ENCODE measurements at places on chromosomes 7 and 10. TPM values are rescaled to one million over a fixed set of nuclear protein-coding genes. Genes with fewer than 3 reads are reported as not detected.
A peak's percentile ranks its signal among the peaks of the same experiment; 100 is the strongest.

DNA sequence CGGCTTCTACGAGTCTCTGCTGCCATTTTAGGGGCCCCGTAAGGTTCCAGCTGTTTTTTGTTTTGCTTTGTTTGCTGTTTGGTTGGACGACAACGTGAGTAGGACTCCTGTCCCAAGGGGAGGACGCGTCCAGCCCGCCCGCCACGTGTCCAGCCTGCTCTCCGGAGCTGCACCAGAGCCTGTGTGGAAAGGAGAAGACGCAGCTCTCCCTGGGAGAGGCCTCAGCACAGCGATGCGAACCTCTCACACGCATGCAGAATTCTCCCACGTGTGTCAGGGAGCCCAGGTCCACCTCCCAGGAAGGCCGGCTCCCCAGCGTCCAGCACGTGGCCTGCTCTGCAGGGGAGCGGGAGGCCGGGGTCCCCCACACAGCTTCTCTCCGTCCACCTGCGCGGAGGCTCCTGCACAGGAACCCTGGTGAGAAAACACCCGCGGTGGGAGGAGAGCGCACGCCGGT is 36.4 kb upstream of the DNAJB6 start:
- no peak for DNase-seq

GRCh38 chr10:80540981-80541750 is 3.5 kb downstream of the SH2D4B start:
- no peak for DNase-seq

DNA sequence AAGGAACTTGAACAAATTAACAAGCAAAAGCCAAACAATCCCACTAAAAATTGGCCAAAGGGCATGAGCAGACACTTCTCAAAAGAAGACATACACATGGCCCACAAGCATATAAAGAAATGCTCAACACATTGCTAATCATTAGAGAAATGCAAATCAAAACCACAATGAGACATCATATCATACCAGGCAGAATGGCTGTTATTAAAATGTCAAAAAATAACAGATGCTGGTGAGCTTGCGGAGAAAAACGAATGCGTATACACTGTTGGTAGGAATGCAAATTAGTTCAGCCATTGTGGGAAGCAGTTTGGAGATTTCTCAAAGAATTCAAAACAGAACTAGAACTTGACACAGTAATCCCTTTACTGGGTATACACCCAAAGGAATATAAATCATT is 311.7 kb upstream of the HPS1 start:
- DNase-seq = no peak

GRCh38 chr10:75181073-75181472 is 29.5 kb upstream of the VDAC2 start:
- DNase-seq = no peak

DNA sequence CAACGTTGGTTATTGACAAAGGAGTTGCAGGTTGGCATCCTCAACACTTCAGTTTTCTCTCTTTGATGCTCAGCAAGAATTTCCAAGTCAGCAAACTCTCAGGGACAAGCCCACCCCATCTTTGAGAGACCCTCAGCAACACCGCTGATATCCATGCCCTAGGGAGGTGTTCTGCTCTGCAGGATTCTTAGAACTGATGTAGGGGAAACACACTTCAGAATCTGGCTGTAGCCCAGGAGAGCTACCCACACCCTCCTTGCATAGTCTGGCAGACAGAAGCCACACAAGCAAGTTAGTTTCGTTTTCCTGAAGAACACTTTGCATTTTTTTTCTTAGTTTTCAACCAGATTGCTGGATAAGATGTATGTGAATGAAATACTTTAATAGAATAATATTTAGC is 822 bp downstream of the SAMD9L start:
- DNase-seq = peak; percentile 75

Gene PHTF2
- 41.3 TPM for total RNA-seq

GRCh38 chr10:46222364-46222935 is 64.3 kb upstream of the ANTXRL start:
- DNase-seq = peak; percentile 25

Gene RBP3
- total RNA-seq = not detected

- DNase-seq = no peak
Observed at GRCh38 chr10:72732521-72732920, 40.6 kb downstream of the MCU start.

GRCh38 chr7:23470330-23471105 is at the start of gene IGF2BP3:
TSS of gene IGF2BP3 (minus strand) at chr7:23470491. CDS start at chr7:23470110, 381 bp downstream.
- DNase-seq = peak; percentile 99

DNA sequence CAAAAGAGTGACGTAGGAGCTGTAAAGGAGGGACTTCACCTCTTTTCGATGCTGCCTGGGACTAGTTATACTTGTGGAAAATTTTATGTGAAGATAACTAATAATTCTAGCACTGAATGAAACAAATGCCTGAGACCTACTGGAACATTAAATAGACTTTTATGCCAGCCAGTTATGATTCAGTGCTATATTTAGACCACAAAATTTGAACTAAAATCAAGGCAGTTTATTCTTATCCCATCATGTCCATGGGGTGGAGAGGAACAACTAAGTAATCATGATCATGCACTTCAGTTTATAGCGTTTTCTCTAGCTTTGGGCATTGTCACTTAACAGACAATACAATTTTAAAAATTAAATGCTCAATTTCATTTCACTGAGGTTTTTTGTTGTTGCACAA is 76.7 kb downstream of the ZEB1 start:
- DNase-seq = no peak

DNA sequence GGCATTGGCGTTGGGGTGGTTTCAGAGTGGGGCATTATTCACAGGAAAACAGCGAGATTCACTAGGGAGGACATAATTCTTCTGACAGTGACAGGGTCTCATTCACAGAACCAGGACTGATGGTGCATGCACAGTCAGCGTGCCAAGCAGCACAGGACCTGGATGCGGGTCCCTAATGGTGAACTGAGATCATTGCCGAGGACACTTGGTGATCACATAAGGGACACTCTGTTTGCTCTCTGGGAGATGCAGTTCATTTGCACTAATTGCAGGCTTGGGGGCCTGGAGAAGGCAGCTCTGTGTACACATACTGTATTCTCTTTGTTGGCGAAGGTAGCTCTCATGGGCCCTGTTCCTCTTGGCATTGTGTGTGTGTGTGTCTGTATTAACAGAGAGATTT is 716.1 kb downstream of the PHTF2 start:
- no peak for DNase-seq

DNA sequence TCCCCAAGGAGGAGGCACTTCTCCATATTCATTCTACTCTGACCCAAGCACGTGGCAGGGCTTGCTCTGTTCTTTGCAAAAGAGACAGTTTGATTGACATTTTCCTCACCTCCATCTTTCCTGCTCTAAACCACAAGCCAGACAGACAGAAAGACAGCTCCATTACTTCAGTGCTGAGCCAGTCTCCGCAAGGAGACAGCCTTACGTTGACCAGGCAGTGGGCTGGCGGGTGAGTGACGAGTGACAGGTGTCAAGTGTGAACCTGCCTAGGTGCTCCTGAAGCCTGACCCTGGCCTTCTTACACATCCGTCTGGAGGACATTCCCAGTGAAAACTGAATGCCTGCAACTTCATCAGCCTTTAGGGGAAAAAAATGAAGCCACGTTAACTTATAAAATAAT is 314.6 kb downstream of the TNS3 start:
- DNase-seq = no peak

- no peak for DNase-seq
Observed at GRCh38 chr7:98066208-98066607, 40.5 kb upstream of the LMTK2 start.

Gene MMRN2
- total RNA-seq = 0.60 TPM

GRCh38 chr10:103458720-103459119 is at the start of gene CALHM1:
TSS of gene CALHM1 (minus strand) at chr10:103458900. CDS start at chr10:103458751, 149 bp downstream.
- DNase-seq = no peak

Gene CLDN3
- total RNA-seq = not detected

Gene EGR2
- 5.9 TPM for total RNA-seq

- peak; percentile 90 for DNase-seq
Observed at GRCh38 chr7:123727071-123727837, 21.5 kb downstream of the WASL start.

- peak; percentile 55 for DNase-seq
Observed at GRCh38 chr10:117647306-117647705, 104.8 kb downstream of the EMX2 start.

- DNase-seq = no peak
Observed at GRCh38 chr7:141200191-141201108, 126.6 kb downstream of the TMEM178B start.

DNA sequence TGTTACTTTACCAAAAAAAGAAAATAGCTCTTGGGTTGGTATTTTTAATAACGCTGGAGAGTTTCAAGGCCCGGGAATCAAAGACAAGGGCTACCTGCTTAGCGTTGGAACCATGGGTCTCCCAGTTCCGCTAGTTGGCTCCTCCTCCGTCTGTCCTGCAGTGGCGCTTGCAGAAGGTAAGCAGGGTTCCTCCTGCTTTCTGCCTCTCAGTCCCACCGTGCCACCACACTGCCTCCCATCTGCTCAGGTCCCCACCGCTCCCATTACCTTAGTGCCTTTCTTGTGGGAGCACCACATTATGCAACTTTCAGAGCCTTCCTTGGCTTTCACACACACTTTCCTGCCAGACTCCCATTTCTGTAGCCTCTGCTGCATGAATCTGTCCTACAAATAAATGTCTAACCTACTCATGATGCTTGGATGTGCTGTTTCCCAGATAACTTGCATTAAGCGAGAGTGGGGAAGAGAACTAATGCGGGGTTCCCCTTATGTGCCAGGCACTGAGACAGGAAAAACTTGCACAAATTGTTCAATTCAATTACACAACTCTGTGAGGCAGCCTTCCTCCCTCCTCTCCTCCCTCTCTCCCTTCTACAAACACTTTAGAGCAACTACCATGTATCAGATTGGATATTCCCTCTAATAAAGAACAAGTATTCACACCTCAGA is 124.5 kb downstream of the AOAH start:
- DNase-seq = no peak

Gene MLXIPL
- total RNA-seq = not detected

GRCh38 chr7:25858525-25859411 is 293.2 kb upstream of the NFE2L3 start:
- no peak for DNase-seq

DNA sequence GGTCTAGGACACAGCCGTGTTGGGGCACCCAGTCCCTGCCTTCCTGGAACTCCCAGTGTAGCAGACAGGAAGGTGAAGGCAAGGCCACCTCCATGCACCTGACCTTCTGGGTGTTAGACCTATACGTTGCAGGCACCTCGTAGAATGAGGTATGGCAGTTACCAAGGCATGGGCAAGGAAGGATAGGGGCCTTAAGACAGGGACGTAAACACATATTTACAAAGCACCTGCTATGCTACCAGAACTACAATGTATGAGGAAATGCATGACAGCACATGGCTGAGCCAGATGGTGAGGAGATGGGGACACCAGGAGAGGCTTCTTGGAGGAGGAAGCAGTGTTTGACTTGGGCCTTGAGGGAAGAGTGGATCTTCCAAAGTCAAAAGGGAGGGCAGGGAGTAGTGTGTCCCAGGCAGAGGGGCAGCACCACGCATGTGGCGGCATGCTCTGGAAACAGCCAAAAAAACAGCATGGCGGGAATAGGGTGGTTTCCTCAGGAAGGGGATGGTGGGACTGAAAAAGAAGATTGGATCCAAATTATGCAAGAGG is 231.2 kb downstream of the FANK1 start:
- no peak for DNase-seq

Gene CALHM3
- total RNA-seq = 6.8 TPM

Gene CYP26C1
- not detected for total RNA-seq

- DNase-seq = peak; percentile 17
Observed at GRCh38 chr7:65722361-65722792, 150.5 kb upstream of the VKORC1L1 start.

GRCh38 chr7:35993113-35993512 is 159.9 kb upstream of the EEPD1 start:
- no peak for DNase-seq

DNA sequence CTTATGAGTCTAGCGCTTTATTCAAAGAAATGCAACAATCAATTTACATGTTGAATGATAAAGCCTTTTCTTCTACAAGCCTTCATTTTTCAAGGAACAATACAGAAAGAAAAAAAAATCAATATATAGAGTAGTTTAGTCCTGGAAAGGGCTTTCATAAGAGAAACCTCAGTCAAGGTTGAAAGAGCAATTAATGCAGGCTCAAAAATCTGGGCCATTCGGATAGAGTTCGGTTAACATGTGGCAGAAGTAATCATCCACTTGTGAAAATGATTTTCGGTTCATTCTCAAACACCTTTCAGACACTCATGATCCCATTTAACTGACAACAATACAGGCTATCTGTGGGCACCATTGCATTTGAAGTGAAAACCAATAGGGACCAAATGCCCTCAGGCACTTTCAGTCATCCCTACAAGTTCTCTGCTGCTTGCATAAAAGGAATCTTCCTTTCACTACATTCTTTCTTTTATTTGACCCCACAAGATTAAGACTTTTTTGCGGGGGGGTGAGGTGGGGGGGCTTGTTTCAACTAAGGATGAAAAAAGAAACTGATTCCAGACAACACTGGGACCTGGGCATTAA is 177.9 kb downstream of the RNF133 start:
- DNase-seq = no peak

DNA sequence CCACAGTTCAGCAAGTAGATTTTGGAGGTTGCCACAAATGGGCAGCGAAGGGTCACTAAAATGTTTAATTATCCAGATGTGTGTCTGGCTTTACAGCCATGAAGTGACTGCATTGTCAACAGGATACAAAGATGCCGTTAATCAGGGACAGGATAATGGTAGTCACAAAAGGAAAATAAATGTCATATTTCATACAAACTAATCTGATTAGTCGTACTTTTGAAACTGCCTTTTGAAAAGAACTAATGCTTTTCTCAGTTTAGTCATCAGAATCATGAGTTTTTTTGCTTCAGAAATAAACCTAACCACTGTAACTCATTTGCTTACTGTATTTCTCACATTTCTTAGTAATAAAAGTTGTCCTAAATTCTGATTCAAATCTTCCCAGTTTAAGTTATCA is 22.2 kb upstream of the WNT16 start:
- peak; percentile 31 for DNase-seq

GRCh38 chr7:40507166-40507565 is 372.4 kb downstream of the SUGCT start:
- peak; percentile 62 for DNase-seq

- peak; percentile 50 for DNase-seq
Observed at GRCh38 chr7:45920502-45921380, at the start of gene IGFBP3. TSS of gene IGFBP3 (minus strand) at chr7:45921272. CDS start at chr7:45921140, 132 bp downstream.

Gene VWDE
- total RNA-seq = not detected

DNA sequence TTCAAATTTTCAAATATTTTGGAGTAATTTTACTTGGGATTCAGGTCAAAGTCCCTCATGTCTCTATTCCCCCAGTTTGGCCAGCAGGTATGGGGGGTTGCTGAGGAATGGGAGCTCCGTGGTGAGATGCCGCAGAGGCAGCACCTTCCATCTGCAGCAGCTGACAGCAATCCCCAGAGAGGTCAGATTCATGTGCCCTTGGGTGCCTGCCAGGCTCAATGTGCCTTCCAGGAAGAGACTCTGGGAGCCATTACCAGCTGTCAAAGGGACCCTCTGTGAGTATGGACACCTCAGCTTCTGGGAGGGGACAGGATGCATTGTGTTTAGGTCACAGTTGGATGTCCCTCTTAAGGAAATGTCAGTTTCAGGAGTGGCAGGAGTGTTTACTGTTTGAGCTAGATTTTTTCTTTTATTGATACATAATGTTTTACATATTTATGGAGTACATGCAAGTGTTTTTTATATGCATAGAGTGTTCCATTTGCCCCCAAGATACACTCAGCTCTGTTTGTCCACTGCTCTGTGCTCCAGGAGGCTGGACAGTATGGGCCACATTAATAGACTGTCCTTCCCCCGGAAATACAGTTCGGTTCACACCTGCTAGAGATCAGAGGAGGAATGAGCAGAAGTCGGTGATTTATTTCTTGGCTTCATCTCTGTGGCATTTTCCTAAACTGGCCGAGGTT is 75.3 kb upstream of the GRB10 start:
- DNase-seq = no peak
